Cardiac muscle cell (in vitro differentiated cells and primary cell): ENCODE measurements at places on chromosomes 7 and 10.
A peak's percentile ranks its signal among the peaks of the same experiment; 100 is the strongest.

DNA sequence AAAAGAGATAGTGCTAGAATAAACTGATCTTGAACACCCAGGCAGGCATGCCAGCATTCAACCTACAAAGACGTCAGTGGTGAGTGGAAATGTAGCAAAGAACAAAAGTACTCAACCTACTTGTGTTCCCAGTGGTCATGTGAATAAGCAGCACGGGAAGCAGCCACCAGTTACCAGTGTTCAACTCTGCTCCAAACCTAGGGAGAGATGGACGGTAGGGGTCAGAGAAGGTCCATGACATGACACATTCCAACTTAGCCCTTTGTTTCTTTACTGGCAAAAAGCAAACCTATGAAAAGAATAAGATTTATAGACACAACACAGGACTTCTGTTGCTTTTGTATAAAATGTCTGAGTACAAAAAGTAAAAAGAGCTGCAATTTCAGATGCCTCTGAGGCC is 511.4 kb downstream of the XPNPEP1 start:
- DNase-seq, result no peak

DNA sequence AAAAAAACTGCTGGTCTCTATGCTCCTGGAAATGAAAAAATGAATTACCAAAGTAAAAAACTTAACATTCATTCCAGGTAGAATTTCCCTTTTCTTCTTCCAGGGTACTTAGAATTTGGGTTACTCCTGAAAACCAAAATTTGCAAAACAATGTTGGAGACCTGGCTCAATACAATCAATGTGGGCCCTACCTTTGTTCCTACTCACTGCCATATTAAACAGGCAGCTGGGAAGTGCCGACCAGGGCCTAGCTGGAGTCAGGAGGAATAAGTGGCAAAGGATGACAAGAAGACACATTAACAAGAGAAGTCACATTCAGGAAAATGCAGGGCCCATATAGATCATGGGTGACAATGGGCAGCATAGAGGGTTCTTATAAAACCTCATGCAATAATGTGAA is 6.4 kb upstream of the AGK start:
- no peak for DNase-seq

DNA sequence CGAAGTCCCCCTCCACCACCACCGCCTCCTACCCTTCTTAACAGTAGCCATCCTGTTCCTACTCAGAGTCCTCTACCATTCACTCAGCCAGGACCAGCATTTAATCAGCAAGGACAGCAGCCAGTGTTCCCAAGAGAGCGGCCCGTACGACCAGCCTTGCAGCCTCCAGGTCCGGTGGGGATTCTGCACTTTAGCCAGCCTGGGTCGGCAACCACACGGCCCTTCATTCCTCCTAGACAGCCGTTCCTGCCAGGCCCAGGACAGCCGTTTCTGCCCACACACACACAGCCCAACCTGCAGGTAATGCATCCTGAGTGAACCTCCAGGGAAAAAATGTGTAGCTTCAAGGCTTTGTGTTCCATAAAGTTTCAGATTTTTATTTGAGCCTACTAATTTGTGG is 74.2 kb downstream of the SHH start:
- DNase-seq, result no peak

DNA sequence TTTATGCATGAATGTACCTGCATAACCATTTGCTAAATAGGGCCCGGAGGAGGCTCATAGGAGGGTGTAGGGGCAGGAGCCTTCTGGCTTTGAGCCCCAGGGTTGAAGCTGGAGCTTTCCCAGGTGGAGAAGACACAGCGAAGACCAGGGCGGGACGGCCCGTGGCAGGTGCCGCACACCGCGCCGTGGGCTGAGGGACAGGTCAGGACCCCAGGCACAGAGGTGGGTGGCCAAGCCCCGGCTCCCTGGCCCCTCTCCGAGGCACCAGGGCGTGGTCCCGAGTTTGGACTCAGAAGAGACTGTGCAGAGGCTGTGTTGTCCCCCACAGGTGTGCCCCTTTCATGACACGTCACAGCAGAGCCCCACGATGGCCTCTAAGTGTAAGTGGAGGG is 56.5 kb downstream of the PWWP2B start:
- no peak for DNase-seq

- peak; percentile 20 for DNase-seq
Observed at GRCh38 chr7:134946260-134946659, 40.0 kb upstream of the AGBL3 start.

GRCh38 chr7:152949253-152949652 is 189.7 kb downstream of the ACTR3B start:
- no peak for DNase-seq

DNA sequence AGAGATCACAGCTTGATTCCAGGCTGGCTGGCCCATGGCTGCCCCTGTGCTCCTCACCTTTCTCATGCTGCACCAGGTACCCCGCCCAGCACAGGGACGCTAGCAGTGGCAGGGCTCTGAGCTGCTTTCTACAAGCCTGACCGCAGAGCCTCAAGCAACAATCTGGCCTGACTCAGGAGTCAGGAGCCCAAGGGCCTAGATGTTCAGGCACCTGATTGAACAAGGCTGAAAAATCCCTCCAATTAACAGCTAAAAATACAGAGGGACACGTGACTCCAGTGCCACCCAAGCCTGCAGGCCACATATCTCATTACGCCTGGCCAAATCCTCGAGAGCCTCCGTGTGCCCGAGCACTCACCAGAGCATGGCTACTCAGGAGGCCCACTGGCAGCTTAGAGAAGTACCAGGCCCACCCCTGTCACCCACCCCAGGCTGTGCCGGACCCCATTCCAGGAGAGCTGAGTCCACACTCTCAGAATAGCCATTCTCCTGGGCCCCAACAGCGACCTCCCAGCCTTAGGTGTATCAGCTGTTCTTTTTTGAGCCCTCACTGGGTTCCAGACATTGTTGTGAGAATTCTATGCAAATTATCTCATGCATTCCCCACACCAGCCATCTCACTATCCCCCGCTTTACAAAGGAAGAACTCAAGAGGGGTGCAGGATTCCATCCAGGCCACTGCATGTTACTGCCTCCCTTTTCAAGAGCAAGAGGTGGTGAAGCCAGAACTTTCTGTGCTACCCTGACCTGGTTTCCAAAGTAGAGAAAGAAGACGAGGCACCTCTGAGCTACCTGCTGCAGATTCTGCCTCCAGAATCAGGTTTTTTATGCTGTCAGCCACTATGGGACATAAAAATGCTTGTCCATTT is 98.3 kb downstream of the COL13A1 start:
- no peak for DNase-seq

DNA sequence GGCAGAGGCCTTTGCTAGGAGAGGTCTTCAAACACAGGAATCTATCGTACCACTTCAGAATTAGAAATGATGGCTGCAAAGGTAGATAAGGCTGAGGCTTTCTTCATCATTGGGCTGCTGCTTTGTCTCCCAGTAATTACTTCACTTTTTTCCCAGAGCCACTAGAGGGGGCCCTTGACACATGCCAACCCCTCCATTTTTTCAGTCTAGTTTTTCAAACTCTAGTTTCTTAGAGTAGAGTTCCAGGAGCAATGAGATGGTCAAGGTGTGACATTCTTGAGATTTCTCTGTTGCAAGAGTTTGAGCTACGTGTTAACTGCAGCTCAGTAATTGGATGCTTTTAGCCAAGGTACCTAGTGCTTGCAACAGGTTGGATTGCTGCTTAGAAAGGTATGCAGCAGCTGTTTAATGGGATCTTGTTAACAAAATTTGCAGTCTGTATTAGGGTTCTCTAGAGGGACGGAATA is 33.8 kb upstream of the RBM20 start:
- peak; percentile 72 for DNase-seq

GRCh38 chr7:41492603-41493002 is 210.3 kb downstream of the INHBA start:
- no peak for DNase-seq

DNA sequence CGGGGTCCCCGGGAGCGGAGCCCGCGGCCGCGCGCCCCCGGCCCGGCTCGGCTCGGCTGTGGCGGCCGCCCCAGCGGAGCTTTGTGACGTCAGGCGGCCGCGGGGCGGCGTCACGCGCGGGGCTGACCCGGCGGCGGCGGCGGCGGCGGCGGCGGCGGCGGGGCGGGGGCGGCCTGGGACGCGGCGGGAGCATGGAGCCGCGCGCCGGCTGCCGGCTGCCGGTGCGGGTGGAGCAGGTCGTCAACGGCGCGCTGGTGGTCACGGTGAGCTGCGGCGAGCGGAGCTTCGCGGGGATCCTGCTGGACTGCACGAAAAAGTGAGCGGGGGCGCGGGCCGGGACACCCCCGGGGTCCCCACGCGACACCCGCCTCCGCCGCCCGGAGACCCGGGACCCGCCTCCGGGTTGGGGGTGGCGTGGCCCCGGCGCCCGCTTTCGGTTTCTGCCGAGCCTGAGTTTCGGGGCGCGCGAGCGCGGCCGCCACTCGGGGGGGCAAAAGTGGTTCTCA is at the start of gene PWWP2B:
TSS of gene PWWP2B (plus strand) at position 165 of the 506 bp plus-strand sequence. CDS start at position 192, 27 bp downstream.
- peak; percentile 48 for DNase-seq

- DNase-seq, result no peak
Observed at GRCh38 chr7:54189330-54189729, 352.8 kb upstream of the VSTM2A start.

- peak; percentile 54 for DNase-seq
Observed at GRCh38 chr10:127338399-127339110, 142.2 kb upstream of the INSYN2A start.

- no peak for DNase-seq
Observed at GRCh38 chr7:111184987-111185386, 94.1 kb downstream of the LRRN3 start.

DNA sequence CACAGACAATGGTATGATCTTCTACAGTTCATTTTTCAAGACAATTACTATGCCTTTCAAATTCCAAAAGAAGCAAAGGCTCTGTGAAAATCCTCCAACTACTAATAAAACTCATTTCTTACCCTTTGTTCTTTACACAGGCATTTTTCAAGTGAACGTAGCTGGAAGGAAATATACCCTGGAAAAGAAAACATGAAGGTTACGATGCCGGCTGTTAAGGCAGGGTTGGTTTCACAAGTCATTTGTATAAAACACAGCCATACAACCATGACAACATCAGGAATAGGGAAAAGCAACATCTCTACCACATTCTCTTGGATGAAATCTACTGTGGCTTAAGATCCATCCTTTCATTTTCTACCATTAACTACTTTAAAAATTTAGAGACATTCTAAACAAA is 207.9 kb downstream of the DOCK4 start:
- DNase-seq, result no peak

DNA sequence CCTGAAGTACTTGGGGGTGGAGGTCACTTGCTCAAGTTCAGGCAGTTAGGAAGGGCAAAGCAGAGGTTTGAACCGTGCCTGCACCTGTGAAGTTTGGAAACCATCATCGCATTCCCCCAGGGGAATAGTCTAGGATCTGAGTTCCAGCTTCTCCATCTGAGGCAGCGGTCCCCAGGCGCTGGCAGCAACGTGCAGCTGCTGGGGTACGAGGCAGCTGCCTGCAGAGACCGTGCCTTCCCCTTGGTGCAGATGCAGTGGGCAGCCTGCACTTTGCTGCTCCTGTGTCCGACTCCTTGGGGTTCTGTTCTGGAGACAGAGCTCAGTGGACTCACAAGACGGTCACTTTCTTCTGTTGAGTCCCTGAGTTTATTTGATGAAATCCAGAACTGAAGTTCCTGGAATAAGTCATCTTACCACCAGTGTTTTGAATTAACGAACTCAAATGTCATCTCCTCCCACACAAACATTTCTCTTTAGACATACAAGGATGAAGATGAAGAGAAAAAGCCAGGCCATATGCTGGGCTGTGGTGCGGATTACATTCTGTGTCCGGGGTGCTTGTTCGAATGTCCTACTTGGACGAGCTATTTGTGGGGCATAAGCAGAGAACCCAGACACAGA is 19.9 kb upstream of the GIMAP8 start:
- no peak for DNase-seq

GRCh38 chr7:138882249-138882648 is 84.3 kb upstream of the ATP6V0A4 start:
- DNase-seq, result no peak

- no peak for DNase-seq
Observed at GRCh38 chr10:77090381-77091356, 546.9 kb downstream of the KCNMA1 start.

DNA sequence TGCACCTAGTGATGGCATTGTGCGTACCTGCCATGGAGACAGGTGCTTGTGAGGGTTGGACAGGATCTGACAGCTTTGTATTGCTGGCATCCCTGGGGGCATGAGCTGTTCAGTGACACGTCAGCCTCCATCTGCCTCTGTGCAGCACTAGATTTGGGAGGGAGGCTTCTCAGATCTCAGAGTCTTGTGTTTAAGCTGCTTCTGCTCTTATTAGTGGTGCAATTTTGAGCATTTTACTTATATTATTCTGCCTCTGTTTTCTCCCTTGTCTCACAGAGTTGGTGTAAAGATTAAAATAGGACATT is 5.1 kb downstream of the ARHGAP22 start:
- no peak for DNase-seq

DNA sequence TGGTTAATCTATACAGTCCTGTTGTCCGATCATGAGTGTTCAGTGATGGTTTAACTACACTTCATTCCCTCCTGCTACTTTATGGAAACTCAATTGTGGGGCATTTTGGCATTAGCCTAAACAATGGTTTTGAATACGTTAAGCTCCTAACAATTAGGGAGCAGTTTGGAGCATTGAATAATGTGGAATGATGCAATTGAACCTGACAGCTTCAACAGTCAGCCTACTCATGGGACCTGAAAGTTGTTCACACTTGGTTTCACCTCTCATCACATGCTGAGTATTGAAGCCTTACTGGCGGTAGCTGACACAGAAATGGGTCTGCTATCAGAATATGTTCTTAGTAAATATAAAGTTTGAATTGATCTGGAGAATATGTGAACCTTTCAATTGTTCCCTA is 186.1 kb downstream of the MLLT10 start:
- peak; percentile 62 for DNase-seq

- DNase-seq, result no peak
Observed at GRCh38 chr7:17477182-17477581, 178.7 kb downstream of the AHR start.

DNA sequence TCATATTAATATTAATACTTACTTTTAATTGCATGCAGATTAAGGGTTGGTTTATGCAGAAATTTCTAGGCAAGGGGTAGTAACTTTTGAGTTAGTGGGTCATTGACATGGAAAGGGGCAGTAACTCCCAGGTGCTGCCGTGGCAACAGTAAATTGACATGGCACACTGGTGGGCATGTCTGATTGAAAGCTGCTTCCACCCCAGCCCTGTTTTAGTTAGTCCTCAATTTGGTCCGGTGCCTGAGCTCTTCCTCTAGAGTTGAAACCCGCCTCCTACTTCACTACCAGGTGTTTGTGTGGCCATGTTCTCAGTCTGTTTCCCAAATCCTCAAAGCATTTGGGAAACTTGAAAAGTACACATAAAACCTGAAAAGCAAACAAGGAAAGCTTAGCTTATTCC is 18.4 kb downstream of the CUZD1 start:
- no peak for DNase-seq

DNA sequence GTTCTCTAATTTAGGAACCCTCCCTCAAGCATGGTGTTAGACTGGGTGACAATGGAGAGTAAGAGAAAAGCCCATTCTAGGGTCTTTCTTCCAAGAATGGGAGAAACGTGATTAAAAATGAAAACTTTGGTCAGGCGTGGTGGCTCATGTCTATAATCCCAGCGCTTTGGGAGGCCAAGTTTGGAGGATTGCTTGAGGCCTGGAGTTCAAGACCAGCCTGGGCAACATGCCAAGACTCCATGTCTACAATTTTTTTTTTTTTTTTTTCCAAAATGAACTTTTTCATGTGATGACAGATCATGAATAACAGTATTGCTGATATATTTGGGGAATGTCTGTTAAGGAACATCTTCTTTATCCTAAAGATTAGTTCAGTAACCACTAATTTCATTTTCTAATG is 194.6 kb downstream of the MLLT10 start:
- DNase-seq, result no peak
